Kasumi-1 (cell line): ENCODE measurements at places on chromosomes 6 and 20.

- no peak for DNase-seq
Observed at GRCh38 chr6:138250053-138250452, 31.8 kb upstream of the PBOV1 start.

- DNase-seq = no peak
Observed at GRCh38 chr6:142523515-142524375, 221.9 kb downstream of the ADGRG6 start.

DNA sequence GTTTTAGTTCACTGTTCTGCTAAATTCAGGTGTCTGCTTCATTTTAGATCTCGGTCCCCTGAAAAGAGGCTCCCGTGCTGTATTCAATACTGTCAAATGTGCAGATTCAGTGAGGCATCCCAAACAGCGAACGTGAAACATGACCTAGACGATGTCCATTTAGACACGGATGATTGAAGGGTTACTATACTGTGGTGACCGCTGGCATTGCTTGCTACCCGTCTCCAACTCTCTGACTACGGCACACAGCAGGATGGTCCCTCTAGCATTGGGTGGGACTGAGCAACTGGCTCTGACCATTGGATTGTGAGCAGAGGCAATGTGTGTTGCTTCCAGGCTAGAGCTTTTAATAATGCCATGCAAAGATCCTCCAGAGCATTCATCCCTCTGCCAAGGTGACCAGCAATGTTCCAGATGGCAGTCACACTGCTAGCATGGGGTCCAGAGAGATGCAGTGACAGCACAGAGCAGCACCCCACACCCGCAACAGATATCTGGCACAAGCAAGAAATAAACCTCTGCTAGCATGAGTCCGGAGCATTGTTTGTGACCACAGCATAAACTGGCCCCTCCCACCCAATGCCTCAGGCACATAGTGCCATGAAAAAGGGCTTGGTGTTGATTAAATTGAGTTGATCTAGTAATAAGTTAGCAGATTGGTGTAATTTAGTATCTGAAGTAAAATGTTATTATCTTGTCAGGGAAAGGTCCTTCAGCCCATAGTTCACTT is 9.0 kb downstream of the METTL24 start:
- no peak for DNase-seq

DNA sequence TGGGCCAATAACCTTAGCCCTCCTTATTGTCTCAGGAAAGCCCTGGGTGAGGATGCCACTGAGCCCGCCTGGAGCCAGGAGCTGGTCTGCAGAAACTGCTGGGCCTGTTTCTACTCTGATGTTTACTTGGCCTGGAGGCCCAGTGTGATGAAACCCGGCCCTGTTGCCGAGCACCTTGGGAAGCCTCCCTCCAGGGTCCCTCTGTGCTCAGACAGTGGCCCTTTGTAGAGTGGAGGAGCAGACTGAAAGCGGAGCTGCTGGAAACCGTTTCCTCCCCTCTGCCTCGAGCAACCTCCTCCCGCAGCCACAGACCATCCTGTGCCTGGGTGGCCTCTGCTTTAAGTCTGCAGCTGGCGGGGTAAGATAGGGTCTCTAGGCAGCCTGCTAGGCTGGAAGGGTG is 84.1 kb upstream of the EPB41L1 start:
- DNase-seq = no peak

- DNase-seq = no peak
Observed at GRCh38 chr20:658731-659291, 5.8 kb upstream of the SRXN1 start.

DNA sequence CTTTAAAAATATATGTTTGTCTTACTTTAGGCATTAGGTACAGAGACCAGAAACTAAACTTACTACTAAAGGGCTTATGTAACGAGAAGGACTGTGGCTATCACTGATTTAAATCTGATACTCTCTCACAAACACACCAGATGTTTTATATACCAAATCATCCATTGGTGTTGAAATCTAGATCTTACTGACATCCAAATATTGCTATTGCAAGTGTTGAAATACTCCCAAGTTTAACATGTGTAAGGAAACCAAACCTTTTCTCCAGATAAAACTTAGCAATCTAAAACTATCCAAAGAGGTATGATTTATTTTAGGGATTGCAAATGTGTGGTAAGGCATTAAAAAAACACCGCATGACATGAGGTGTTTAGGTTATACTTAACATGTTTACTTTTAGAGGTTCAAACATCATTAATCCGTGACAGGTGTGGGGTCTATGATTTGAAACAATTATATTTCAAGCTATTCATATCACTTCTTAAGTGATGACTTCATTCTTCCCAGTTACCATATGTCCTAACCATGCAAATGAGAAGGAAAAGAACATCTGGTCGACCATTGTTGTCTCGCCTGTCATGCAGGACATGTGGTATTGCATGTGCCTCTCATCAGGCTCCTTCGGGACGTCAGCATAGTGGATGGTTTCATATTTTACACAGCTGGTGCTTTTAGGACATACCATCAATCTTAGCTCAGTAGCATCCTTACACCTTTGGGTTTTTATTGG is 168.3 kb upstream of the SPACA1 start:
- no peak for DNase-seq

GRCh38 chr20:33020278-33021161 is 10.9 kb upstream of the BPIFB6 start:
- no peak for DNase-seq

- no peak for DNase-seq
Observed at GRCh38 chr6:142569676-142570075, 267.9 kb downstream of the ADGRG6 start.

- DNase-seq = no peak
Observed at GRCh38 chr6:5435449-5435848, 174.1 kb downstream of the FARS2 start.

DNA sequence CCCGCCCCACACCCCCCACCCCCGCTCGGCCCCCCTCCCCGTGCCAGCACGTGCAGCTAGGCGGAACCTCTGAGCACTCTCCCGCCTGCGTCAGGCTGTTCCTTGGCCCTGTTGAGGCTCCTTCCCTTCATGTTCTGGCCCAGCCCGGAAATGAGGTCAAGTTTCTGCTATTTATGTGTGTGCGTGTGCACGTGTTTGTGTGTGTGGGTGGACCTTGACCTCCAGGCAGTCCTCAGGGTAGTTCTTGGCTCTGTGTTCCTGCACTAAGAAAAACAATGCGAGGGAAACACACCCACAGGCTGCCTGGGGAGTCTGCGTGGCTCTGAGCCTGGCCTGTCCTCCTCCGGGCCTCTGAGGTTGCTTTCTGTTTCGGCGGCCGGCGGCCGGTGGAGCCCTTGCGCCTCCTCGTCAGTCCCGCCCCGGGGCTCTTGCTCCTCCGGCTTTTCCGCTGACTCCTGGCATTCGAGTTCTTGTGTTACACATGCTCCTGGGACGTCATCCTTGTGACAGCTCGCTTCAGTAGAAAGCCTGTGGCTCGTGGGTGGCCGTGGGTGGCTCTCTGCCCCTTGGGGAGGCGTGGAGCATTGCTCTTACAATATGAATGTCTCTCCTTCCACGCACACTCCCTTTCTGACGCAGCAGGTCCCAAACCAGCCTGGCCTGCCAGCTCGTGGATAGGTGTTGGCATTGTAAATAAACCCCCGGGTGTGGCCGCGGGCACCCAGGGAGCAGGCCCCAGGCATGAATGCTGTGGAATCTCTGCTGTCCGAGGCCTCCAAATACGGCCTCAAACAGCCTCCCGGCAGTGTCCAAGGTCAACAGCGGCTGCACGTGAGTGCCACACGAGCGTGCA is 10.0 kb downstream of the SLCO4A1 start:
- DNase-seq = peak; percentile 47

- no peak for DNase-seq
Observed at GRCh38 chr20:20454367-20454766, 86.5 kb downstream of the INSM1 start.

GRCh38 chr6:35794536-35795452 is 2.3 kb downstream of the CLPS start:
- no peak for DNase-seq

- no peak for DNase-seq
Observed at GRCh38 chr6:89413006-89413400, 930 bp upstream of the RRAGD start.

DNA sequence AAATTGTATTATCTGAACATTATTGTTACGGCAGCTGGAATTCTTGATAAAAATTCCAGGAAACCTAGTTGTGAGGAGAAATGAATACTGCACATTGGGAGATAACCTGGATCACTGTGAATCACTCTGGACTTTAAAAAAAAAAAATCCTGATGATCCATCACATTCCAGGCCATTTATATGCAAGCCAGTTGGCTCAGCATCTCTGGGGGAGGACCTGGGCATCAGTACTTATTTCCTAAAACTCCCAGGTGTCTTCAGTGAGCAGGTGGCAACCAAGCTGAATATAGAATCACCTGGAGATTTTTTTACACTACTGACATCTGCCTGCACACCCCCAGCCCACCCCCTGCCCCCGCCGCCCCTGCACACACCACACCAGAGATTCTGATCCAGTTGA is 39.1 kb upstream of the SIRT5 start:
- DNase-seq = no peak
